NCI-H2081 (cell line): ENCODE measurements at places on chromosomes 11 and 22.
A peak's percentile ranks its signal among the peaks of the same experiment; 100 is the strongest.

DNA sequence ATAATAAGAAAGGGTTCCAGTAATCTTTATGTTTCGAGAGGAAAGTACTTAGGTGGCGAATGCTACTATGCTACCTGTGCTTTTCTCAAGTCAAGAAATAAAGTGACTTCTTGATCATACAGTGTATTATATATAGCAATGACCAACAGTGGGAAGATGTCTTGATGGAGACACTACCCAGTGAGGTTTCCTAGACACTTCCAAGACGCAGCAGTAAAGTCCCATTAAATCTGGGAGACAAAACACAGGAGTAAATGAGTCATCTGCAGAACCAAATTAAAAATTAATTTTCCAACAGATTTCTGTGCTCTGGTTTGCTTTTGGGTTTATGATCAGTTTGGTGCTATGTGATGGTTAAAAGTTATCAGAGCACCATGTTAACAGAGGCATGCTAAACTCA, 29.1 kb upstream of the RAB38 start:
- no peak for DNase-seq

GRCh38 chr22:19998232-19998951, 18.2 kb downstream of the ARVCF start:
- DNase-seq = peak; percentile 48

DNA sequence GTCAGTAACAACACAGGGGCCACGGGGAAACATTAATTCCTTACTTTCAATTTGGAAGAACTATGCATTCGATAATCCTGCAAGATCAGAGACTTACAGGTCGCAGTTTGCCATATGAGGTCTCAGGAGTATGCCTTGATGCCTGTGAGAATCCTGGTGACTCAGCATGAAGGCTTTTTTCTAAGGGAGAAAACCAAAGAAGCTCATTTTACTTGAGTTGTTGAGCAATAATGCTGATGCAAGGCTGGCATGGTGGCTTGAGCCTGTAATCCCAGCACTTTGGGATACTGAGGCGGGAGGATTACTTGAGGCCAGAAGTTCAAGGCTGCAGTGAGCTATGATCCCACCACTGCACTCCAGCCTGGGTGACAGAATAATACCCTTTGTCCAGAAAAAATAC, 26.6 kb downstream of the ATG16L2 start:
- no peak for DNase-seq

GRCh38 chr22:30159561-30160353, 79.5 kb downstream of the HORMAD2 start:
- DNase-seq = no peak

DNA sequence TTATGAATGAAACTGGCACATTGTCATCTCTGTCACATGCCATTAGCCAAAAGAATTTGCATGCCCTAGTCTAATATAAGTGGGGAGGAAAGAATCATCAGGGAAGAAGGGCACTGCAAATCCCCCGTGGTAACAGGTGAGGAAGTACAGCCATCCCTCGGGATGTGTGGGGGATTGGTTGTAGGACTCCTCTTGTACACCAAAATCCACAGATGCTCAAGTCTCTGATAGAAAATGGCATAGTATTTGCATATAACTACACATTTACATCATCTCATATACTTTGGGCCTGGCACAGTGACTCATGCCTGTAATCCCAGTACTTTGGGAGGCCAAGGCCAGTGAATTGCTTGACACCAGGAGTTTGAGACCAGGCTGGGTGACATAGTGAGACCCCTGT, 109.7 kb downstream of the HIPK3 start:
- DNase-seq = no peak

DNA sequence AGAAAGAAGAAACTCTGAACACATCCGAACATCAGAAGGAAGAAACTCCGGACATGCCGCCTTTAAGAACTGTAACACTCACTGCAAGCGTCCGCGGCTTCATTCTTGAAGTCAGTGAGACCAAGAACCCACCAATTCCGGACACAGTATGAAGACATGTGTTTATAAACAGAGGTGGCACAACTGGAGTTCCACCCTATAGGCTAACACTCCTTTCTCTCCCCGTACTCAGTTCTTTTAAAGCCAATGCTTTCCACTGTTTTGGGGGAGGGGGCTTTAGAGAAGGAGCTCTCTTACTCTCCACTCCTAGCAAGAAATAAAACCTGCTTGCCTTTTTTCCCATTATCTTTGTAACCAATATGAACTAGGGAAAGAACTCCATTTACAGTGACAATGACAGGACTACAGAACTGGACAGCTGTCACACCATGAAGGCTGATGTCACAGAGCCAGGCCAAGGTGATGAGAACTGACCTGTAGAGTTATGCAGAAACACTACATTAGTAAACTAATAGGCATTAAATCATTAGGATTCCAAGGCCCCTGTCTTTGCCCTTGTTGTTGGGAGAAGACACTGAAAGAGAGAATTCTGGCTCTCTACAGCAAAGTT, 733 bp downstream of the TRIM5 start:
- no peak for DNase-seq

DNA sequence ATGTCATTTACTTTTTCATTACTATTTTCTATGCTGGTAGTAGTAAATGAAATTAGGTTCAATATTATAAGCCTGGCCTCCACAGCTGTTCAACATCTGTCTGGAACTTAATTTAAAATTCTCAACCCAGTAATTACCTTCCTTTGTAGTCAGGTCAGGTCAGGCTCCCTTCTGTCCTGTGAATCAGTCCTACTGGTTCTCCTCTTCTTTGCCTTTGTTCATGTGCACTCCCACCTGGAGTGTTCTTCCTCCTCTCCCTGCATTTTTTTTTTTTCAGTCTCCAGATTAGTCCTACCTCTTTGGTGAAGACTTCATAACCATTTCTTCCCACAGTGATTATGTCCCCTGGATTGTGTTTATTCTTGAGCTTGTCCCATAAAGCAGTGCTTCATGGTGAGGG, 67.9 kb downstream of the DKK3 start:
- no peak for DNase-seq

GRCh38 chr22:49999946-50000586, 12.5 kb downstream of the IL17REL start:
- DNase-seq = no peak
